ENCODE measurements at places on chromosomes 5 and 9.

- DNase-seq = no peak
These were observed at the start of gene FAT2 for GRCh38 chr5:151591144-151591819. TSS of gene FAT2 (minus strand) at chr5:151591331. CDS start at chr5:151568931, 22,400 bp downstream.

DNA sequence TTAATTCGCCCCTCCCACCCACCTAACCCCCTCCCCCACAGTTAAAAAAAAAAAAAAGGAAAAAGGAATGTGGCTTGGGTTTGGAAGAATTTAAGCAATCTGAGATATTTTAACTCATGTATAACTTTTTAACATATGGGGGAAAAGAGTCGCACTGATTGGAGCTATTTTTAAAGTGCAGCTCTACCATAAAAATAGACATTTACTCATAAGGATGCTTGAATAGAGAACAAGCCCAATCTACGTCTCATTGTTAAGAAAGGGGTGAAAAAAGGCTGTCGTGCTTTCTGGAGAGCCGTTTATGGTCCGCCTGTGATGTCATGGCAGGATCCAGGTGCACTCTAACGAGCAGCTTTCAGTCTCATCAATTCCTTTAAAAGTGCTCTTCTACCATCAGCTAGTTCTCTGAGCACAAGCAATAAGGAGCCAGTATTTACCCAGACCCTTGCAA is 142.4 kb downstream of the ELAVL2 start:
- DNase-seq = no peak

DNA sequence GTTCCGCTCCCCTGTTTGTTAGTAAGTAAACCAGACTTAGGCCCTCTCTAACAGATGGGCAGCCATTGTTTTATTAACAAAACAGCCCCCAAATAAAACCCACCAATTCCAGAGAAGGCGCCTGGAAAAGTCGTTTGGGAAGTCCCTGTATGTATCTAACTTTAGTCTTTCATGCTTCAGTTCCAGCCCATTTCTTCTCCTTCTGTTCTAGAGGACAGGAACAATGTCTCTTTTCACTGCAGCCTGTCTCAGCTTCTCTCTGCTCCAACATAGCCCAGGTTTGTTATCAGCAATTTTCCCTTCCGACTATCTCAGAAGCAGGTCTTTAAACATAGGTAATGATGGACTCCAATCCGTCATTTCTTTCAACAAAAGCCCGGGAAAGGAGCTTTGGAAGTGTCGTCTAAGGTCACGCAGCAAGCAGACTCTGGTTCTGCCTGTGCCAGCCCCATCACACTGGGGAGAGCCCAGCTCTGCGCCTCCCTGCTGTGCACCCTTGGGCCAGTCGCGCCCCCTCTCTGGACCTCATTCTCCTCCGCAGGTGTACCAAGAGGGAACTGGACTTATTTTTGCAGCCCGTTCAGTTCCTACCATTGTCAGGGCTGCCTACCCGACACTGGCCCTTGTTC is 9.6 kb upstream of the AKNA start:
- DNase-seq = no peak

DNA sequence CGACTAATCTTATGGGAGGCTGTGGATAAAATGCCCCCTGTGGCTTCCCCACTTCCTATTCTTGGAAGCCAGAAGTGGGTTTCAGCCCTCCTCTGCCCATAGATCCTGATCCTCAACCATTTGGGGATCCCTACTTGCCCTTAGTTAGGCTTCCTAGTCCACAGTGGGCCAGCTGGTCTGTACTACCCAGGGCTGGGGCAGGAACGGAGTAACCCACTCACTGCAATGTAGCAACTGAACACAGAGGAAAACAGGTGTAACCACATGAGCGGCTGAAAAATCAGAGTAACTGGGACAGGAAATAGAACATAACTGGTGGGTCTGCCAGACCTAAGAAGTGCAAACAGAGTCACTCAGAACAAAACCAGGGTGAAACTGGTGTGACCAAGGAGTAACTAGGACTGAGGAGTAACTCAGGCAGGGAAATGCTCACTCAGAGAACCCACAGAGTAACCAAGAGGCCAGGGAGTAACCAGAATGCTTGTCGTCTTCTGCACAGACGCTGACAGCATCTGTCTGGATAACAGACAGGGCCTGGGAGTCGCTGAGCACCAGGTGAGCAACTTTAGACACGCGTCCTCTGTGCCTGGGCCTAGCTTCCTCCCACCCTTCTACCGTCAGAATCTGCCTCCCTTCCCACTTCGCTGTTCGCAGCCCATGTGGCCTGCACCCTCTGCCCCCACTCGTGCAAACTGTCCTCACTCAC is 1.0 kb downstream of the AQP3 start:
- peak; percentile 60 for DNase-seq

- DNase-seq = no peak
These were observed 61.2 kb downstream of the ELL2 start for GRCh38 chr5:95900383-95900958.

DNA sequence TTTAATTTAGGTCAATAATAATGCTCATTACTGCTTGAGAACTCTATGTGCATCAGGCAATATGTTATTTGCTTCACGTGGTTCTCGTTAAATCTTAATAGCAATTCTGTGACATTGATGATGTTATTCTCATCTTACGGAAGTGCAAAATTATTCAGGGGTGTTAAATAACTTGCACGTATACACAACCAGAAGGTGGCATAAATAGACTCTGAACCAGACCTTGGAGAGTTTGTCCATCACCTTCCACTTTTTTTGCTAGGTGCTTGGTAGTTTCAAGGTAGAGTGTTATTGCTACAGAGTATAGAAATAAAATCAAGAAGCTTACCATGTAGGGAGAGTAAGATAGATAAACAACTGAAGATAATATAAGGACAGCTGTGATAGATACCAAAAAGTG is 23.6 kb upstream of the TNFAIP8 start:
- DNase-seq = no peak

- DNase-seq = no peak
These were observed 751.2 kb upstream of the ZNF608 start for GRCh38 chr5:125497651-125498050.

- DNase-seq = no peak
These were observed 33.2 kb downstream of the SLC36A1 start for GRCh38 chr5:151480384-151481293.

GRCh38 chr5:96875791-96876291 is 459 bp upstream of the ERAP2 start:
- DNase-seq = peak; percentile 17

DNA sequence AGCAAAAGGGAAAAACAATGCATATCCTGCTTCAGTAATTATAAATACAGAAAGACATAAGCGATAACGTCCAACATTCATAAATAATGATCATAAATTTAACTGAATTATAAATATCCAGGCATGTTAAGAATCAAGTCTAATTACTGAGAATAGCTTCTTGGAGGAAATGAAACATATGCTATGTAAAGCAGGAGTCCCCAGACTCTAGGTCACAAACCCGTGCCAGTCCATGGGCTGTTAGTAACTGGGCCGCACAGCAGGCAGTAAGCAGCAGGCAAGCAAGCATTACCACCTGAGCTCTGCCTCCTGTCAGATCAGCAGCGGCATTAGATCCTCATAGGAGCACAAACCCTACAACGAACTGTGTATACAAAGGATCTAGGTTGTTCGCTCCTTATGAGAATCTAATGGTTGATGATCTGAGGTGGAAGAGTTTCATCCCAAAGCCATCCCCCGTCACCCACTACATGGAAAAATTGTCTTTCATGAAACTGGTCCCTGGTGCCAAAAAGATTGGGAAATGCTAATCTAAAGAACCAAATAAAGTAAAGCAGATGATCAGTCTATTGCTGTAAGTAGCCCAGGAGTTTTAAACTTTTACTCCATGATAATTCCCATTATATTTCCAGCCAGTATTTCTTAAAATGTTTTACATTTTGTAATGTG is 50.4 kb downstream of the CERT1 start:
- no peak for DNase-seq

DNA sequence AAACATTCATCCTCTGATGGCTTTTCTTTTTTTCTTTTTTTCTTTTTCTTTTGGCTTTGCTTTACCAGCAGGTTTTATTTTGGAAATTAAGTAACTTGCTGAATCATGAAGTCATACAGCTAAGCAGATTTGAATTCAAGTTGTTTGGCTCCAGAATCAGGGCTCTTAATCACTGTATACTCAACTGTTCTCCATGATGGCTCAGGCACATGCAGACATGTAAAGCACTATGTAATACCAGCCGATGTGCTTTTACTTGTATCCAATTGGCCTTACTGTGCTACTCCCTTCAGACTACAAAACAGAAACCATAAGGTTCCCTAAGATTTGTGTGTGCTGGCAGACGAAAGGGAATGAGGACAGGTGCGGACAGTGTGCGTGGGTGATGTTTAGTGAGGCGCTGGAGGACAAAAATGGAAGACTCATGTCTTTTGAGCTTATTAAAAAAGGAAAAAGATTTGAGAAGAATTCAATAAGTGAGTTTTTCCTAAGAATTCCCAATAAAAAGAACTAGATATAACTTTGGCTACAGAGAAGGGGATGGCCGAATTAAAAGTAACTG is 44.7 kb upstream of the OTP start:
- no peak for DNase-seq
